ENCODE measurements at places on chromosomes 2 and 18.

- no peak for DNase-seq
Observed at GRCh38 chr2:67259556-67260342, 137.4 kb upstream of the ETAA1 start.

DNA sequence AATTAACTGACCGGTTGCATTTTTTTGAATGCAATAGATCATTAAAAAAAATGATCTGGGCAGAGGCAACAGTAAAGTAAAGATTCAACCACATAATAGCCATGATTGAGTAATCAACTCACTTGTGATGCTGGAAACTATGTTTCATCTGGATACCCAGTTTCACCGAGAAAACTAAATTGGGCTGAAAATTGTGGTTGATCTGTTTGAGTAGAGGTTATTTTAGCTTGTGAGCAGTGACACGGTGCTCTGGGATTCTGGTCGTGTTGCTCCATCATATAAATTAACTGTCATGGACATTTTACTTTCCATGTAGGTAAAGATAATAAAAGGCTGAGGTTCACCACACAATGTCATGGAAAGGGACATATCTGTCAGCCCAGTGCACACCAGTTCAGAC, 58.7 kb downstream of the CD226 start:
- no peak for DNase-seq

DNA sequence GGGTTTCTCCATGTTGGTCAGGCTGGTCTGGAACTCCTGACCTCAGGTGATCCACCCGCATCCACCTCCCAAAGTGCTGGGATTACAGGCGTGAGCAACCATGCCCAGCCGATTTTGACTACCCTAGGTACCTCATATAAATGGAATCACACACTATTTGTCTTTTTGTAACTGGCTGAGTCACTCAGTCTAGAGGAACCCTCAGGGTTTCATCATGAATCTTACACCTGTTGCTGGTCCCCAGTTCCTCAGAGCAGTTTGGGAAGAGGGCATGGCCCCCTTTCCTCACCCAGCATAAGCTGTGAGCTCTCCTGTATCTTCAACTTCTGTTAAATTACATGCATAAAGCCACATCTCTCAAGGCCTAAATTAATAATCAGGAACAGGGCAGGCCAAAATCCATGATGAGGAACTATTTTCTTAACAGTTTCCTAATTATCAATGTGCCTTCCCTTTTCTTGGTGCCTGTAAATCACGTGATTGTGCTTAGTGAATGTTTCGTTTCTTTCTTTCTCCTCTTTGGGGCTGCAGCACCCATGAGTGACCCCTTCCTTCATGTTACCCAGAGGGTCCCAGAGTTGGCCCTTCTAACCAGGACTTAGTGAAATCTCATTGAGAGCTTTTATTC, 20.9 kb downstream of the DYSF start:
- no peak for DNase-seq

DNA sequence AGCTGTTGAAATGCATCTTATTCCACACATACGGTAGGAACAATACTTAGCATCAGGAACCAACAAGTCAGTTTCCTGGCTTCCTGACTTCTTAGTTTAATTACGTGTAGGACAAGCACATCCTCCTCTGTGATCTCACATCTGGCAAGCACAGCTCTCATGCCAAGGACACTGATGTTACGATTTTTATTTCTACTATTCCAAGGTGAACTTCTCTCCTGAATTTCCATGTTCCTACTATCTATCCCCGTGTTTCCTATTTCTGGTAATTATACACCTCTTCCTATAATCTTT, 374.0 kb downstream of the NCKAP5 start:
- no peak for DNase-seq

GRCh38 chr2:76381624-76382023, 670.9 kb upstream of the GCFC2 start:
- no peak for DNase-seq

DNA sequence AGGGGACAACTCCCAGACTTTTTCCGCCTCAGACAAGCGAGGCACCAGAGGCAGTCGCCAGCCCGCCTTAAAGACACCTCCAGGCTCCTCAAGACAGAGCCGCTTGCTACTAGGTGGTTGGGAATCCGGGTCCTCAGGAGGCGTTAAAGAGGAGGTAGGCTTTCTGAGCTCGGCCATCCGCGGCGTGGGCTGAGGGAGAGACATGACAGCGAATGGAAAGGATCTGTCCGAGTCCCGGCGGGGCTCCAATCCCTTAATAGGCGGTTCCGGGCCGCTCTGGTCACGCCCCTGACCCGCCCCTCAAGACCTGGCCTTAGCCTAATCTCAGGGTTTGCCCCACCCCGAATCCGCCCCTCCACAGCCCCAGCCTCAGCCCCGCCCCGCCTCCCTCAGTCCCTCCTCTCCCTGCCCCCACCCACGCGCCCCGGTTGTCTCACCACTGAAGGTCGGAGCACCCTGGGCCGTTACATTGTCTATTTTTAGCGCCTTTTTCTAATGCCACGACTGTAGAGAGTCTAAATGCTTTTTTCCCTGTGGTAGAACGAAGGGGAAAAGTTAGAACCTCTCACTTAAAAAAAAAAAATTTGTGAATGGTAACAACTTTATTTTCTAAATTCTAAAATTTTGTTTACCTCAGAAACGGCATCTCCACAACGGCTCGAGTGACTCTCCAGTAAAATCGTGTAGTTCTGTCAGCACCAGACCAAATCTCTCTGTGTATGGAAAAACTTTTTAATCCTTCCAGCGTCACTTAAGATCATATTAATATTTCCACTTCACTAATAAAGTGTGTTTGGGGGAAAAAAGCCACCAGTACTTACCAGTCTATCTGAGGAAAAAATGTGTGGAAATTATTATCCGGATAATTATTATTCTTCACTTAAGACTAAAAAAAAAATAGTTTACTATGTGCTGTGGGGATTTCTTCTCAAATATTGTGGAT, at the start of gene RAD51AP2:
RAD51AP2 (minus strand) TSS at position 229 of the 943 bp plus-strand sequence; CDS start at position 204, 25 bp downstream.
- DNase-seq: no peak

- DNase-seq: no peak
Observed at GRCh38 chr2:232318169-232318855, 60.2 kb upstream of the ALPP start.

DNA sequence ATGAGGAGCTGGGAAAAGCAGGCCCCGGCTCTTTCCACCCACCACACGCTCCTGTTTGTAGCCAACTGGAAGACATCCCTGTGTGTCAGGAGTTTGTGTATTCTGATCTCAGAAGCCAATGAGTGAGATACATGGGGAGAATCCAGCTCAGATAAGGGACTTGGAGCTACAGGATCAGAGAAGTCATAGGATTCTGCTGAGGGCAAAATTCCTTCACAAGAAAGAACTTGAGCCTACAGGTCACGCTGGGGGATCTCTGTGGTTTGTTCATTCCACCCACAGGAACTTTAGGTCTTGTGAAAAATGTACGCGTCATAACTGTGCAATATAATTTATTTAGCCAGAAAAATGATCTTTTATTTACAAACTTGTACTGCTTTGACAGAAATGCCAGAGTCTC, 80.1 kb upstream of the SMIM21 start:
- DNase-seq: no peak

Measured in stimulated activated naive CD4-positive, alpha-beta T cell (primary cell).